HuH-7.5 (cell line): ENCODE measurements at places on chromosomes 16 and 17.

DNA sequence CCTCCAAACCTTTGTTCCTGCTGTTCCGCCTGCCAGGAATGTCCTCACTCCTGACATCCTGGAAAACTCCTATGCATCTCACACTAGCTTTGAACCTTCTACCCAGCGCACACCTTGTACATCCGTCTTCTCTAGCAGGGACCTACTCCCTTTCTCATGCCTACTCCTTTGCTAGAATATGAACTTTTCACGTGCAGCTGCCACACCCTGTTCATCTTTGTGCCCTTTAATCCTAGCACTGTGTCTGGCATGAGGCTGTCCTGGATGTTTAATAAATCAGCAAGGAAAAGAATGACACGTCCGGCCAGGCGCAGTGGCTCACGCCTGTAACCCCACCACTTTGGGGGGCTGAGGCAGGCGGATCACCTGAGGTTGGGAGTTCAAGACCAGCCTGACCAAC, 111.0 kb downstream of the NTN1 start:
- DNase-seq, result no peak

GRCh38 chr17:82698974-82699442, 510 bp upstream of the RAB40B start:
- no peak for DNase-seq

DNA sequence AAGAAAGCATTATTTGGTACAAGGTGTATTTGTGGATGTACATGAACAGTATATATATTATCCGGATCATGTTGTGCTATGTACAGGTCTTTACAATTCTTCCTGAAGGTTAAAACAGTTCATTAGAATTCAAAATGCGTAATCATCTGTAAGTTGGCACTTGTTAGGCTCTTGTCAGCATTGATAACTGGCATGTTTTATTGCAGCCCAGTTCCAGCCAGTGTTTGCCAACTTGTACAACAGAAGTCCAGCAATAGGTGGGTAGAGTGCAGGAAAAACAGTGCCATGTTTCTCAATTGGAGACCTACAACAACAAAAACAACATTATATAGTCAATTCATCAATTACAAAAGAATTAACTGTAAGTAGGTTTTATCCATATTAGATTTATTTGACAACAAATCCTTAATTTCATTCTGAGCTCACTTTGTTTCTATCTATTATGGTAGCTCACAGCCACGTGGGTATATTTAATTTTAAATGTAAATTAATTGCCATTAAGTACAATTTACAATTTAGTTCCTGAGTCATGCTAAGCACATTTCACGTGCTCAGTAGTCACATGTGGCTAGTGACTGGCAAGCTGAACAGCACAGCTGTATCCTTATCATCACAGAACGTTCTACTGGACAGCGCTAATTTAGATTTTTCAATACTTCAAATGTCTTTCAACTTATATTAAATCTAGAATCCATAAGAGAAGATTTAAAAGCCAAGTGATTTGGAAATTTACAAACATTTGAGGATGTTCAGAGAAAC, 8.6 kb upstream of the ANKFY1 start:
- no peak for DNase-seq

GRCh38 chr16:56423584-56424403, 1.6 kb downstream of the AMFR start:
- DNase-seq, result no peak
